CD4-positive, alpha-beta T cell treated with Interleukin-2 at 100 ng/mL for 4 hours (primary cell): ENCODE measurements at places on chromosomes 7 and 10.

GRCh38 chr7:142796001-142796500, 25.3 kb downstream of the PRSS2 start:
- no peak for DNase-seq

- no peak for DNase-seq
Measured at GRCh38 chr7:94832051-94832450, 75.3 kb upstream of the PPP1R9A start.

GRCh38 chr10:95655571-95656290, 780 bp downstream of the ALDH18A1 start:
- DNase-seq: peak; percentile 5

- DNase-seq: no peak
Measured at GRCh38 chr10:62903828-62904227, 87.7 kb upstream of the EGR2 start.

GRCh38 chr7:26147030-26147429, 5.0 kb upstream of the NFE2L3 start:
- DNase-seq: no peak

DNA sequence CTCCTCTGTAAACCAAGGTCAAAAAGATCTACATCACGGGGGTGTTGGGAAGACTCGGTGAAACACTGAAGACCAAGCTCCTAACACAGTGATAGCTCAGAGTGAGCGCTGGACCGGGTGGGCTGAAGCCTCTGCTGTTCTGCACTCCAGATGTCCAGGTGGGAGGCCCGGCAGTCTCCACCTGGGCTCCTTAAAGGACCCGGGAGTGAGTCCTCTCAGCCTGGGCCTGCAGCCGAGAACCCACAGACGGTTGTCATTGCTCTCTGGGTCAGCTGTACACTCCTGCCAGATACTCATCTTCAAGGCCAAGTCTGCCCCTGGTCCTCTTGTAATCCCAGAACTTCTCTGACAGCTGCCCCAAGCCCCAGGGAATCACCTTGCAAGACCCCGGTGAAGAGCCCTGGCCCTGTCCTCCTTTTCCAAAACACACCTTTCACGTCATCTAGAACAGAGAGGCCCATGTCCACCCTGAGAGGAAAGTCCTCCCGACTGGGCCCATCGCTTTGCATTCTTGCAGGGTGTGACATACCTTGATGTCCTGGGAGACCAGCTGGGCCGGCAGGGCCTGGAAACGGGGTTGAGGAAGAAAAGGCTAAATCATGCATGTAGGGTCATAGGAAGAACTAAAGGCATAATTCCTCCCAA, 43.7 kb downstream of the COL17A1 start:
- DNase-seq: no peak

DNA sequence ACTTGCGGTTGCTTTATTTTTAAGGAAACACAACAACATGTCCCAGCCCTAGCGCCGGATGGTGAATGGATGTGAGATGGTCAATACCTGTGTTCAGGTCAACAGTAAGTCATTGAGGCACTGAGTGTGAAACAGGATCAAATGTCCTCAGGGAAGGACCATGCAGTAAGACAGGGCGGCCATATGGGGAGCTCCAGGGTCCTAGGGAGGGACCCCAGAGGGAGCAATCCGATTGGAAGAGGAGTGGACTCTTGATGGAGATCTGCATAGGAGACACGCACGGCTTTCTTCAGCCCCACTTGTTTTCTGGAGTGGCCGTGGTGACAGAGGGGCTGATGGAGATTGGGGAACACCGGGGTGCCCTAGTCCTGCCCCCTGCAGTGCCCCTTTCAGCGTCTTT, 423.8 kb upstream of the MKI67 start:
- no peak for DNase-seq

- DNase-seq: no peak
Measured at GRCh38 chr7:31493714-31494181, 20.1 kb upstream of the ITPRID1 start.

DNA sequence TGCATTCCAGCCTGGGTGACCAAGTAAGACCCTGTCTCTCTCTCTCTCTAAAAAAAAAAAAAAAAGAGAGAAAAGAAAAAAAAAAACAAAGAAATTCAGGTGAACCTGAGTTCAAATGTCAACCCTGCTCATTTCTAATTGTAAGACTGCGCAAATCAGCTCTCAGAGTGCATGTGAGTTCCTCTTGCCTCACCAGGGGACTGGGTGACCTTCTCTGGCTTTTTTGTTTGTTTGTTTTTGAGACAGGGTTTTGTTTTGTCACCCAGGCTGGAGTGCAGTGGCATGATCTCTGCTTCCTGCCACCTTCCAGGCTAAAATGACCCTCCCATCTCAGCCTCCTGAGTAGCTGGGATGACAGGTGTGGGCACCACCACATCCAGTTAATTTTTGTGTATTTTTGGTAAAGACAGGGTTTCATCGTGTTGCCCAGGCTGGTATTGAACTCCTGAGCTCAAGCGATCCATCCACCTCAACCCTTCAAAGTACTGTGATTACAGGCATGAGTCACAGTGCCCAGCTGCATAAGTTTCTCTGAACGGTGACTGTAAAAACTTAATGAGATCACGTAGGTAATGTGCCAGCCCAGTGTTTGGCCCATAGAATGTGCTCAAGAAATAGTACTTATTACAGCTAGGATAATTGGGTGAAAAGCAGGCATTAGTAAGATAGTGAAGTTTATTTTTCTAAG, 45.3 kb upstream of the BAMBI start:
- no peak for DNase-seq

DNA sequence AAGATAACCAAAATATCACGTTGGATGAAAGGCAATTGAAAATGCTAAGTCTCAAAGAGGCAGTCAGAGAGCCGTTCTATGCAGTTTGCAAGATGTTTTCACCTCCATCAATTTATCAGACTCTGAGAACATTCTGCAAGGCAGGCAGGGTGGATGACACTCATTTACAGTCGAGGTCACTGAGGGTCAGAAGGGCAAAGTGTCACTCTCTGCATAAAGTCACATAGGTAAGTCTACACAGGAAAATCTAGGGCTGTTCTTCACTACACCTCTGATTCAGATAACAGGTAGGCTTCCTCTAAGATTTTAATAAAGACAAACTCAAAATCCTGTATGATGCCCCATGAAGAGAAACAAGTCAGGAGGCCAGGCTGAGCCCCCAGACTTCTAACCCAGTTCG, 1.4 kb upstream of the PLEKHA1 start:
- no peak for DNase-seq

- no peak for DNase-seq
Measured at GRCh38 chr10:120810298-120810697, 40.9 kb upstream of the WDR11 start.

DNA sequence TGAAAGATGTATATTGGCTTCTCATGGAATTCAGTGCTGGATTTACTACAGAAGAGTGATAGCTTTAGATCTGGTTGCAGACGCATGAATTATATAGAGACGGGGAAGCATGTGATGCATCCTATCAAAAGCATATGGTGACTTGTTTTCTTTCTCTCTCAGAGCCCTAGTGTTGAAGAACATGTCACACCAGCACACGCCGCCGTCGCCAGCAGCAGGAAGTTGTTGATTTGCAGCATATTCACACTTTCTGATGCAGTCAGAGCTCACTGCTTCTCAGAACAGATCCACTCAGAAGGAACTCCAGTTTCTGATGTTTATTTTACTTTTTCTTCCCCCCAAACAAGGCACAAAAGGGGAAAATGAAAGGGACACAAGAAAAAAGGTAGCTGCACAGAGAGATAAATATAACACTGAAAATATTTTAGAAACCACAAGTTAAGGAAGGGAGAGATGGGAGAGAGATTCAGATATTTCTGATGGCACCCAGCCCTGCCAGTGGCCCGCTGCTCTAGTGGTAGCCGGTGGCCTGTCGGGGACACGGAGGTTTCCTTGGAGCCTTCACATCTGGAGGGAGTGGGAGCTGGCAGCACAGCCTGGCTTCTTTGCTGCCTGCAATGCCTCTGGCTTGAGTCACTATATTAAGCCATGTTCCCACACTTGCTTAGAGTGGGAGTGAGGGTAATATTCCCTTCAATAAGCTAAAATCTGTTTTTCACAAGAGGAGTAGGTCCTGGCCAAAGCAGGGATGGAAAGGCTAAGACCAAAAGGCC, 123.2 kb downstream of the NRP1 start:
- peak; percentile 34 for DNase-seq

GRCh38 chr10:72239409-72239808, 23.3 kb upstream of the ASCC1 start:
- no peak for DNase-seq

GRCh38 chr10:48389272-48389671, 82.8 kb downstream of the MAPK8 start:
- DNase-seq: no peak

- DNase-seq: no peak
Measured at GRCh38 chr7:11239316-11239715, 265.6 kb downstream of the PHF14 start.

DNA sequence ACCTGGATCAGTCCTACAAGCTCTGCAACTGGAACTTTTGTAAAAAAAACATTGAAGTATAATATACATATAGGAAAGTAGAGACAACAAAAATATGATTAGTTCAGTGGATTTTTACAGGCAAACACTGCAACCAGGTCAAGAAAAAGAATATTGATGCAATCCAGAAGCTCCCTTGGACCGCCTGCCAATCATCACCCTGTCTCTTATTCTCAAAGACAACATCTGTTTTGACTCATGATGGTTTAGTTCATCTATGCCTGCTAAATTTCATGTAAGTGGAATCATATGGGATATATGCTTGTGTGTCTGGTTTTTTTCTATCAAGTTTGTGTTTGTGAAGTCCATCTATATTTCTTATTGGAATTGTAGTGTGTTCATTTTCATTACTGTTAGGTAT, 7.7 kb upstream of the HYCC1 start:
- DNase-seq: no peak

DNA sequence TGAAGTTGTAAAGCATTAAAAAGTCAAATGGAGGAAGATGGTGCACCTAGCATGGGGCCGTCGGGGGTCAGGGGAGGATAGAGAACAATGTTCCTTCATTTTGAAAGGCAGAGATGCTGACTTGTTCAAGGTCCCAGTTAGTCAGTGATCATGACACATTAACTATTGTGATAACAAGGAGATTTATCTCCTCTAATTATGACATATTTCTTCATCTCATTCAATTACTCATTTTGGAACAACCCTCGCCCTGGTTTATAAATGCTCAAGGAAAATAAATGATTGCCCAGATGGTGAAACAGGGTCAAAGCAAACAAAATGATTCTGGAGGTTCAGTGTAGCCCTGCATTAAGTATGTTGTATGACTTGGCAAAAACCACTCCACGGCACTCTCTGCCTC, 106.2 kb downstream of the ITIH5 start:
- no peak for DNase-seq

GRCh38 chr10:52472406-52473146, 158.5 kb downstream of the DKK1 start:
- no peak for DNase-seq

GRCh38 chr7:146002431-146003078, 114.0 kb upstream of the CNTNAP2 start:
- DNase-seq: no peak

GRCh38 chr7:91310830-91311460, 46.7 kb downstream of the FZD1 start:
- no peak for DNase-seq

GRCh38 chr7:30557245-30557644, 37.4 kb upstream of the GARS1 start:
- DNase-seq: no peak

DNA sequence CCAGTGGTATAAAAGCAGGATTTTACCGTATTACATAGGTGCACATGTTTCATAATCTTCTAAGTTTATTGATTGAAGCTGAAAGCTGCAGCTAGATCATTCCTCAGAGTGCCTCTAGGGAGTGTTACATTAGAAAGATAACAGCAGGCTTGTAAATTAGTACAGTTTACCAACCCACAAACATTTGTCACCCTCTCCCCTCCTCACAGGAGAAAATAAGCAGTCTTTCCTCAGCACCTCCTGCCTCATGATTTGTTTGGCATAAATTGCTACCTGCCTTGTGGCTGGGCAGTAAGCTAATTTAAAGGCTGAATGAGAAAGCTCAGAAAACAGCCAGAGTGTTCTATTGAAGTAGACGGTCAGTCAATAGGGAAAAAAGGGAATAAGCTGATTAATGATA, 74.2 kb downstream of the NXPH1 start:
- DNase-seq: no peak

GRCh38 chr10:131806646-131807317, 94.0 kb upstream of the PPP2R2D start:
- no peak for DNase-seq

DNA sequence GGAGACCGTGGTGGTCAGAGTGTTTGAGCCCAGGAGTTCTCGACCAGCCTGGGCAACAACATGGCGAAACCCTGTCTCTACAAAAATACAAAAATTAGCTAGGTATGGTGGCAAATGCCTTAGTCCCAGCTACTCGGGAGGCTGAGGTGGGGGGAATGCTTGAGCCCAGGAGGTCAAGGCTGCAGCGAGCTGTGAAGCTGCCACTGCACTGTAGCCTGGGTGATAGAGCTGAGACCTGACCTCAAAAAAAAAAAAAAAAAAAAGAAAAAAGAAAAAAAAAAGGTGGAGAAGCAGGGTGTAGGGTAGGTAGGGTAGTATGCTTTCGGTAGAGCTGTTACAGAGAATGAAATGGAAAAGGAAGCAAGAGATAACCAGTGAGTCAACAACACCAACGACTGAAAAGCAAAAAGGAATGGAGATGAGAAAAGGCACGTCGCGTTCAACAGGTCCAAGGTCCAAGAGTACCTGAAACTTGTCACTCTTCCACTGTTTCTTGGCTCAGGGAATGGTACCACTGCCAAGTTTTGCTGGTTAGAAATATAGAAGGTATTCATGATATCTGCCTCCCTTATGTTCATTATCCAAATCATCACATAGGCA, 4.3 kb upstream of the RSBN1L start:
- no peak for DNase-seq

DNA sequence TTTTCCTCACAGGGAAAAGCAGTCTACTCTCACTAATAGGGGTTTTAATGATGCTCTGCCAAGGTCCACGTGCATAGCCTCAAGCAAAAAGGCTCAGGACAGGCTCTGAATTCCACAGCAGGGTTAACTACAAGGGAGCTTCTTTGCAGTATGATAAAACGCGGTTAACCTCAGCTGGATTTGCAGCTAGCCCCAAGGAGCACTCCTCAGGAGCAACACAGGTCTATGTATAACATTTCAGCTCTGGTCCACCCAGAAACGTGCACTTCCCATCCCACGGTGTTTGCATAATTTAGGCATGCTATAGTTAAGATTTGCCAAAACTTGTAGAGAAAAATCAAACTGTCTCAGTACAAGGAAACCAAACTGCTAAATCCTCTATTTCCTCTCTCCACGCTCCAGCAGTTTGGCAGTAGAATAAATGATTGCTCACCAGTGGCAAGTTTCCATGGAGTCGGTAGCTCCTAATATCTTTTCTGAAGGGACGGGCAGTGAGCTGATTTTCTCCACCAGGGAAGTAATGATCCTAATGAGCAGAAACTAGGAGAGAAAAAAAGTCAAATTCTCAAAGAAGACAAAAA, 13.1 kb upstream of the ASB4 start:
- no peak for DNase-seq
